ENCODE measurements at places on chromosomes 16 and 17.

- no peak for DNase-seq
These were observed 8.1 kb downstream of the DOC2B start for GRCh38 chr17:173166-173911.

DNA sequence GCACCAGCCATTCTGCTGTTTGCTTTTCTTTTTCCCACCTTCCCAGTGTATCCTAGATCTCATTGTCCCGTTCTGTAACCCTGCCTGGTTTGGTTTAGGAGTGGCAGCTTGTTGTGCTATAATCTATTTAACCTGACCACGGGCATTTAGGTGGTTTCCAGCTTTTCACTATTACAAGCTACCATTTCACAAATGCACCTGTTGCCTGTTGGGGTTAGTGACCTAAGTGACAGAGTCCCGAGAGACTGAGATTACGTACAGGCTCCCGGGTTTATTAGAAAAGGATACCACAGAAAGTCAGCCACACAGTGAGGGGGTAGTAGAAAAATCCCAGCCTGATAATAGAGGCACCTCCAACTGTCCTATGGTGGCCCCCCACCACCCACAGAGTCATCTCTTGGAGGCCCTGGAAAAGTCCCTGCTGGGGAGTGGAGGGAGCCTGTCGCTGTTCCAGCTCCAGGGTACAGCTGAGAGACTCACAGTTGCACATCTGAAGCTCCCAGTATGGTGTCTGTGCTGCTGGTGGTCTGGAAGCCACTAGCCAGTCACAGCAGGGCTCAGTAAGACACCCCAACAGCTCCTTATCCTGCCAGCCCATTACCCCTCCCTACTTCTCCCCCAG is 21.2 kb downstream of the CLEC16A start:
- no peak for DNase-seq

GRCh38 chr16:17306745-17307144 is 164.0 kb downstream of the XYLT1 start:
- DNase-seq = no peak

DNA sequence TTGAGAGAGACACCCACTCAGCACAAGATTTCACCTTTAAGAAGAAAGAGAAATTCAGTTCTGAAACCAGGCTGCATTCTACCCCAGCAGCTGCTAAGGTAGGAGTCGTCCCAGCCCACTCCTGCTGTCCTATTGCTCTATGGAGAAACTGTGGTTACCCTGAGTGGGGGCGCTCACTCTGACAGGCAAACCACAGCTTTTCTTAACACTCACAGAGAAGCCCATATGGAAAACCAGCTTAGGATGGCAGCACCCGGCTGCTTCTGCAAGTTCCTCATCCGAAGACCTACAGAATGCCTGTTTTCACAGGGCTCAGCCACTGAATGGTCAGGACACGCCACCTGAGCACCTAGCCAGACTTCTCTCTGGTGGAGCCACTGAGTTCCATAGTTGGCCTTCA is 7.5 kb downstream of the ATP5PD start:
- DNase-seq = no peak

DNA sequence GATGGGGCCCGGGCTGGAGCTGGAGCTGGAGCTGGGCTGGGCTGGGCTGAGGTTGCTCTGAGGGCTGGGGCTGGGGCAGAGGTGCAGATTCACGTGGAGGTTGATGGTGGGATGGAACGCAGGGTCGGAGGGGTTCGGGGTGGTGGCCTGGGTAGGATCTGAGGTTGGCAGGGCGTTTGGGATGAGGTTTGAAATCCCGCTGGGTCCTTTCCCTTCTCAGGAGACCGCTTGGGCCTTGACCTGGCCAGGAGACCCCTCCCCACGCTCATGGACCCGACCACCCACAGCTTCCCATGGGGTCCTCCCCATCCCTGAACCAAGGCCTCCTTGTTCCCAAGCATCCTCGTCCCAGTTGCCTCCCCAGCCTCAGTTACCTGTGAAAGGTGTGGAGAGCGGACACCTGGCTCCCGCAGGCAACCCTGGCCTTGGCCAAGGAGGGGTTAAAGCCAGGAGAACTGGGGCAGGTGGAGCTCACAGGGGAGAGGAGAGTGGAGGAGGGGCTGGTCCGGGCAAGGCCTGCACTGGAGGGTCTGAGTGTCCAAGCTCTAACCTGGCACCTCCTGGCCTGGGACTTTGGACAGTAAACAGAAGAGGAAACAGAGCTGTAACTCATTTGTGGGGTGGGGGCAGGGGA is at the start of gene ASGR2:
Gene ASGR2, minus strand, starts transcription at position 582 of the 634 bp plus-strand sequence. CDS start 582 bp downstream, outside the sequence.
- no peak for DNase-seq

GRCh38 chr16:456891-457483 is 31.5 kb downstream of the RAB11FIP3 start:
- no peak for DNase-seq

DNA sequence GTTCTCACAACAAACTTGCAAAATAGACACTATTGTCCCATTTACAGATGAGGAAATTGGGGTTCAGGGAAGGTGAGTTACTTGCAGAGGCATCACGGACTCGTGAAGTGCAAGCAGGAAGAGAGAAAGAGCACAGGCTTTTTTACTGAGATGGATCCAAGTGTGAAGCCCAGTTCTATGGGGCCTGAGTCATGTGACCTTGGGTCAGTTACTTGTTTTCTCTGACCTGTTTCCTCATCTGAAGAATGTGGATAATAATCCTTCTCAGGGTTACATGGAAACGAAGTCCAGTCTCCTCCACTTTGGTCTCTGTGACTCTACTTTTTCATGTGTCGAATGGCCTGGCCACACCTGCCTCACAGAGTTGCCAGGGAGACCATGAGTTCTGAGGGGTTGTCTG is 134.4 kb downstream of the SPACA3 start:
- no peak for DNase-seq

DNA sequence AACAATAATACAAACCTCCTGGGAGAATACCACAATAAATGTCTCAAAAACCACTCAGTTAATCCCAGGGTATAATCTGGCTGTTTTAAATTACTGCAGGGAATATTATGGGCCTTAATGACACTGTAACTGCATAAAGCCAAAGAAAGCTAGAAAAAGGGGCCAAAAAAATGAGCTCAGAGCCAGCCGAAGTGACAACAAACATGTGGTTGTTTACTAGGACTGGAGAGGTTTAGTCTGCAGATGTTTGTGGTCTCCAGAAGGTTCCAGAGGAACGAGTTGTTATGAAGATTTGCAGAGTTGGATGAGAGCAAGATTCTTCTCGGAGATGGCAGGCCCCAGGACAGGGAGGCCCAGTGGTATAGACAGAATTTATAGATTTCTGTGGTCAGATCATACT is 97.1 kb upstream of the AKTIP start:
- DNase-seq = peak; percentile 64

DNA sequence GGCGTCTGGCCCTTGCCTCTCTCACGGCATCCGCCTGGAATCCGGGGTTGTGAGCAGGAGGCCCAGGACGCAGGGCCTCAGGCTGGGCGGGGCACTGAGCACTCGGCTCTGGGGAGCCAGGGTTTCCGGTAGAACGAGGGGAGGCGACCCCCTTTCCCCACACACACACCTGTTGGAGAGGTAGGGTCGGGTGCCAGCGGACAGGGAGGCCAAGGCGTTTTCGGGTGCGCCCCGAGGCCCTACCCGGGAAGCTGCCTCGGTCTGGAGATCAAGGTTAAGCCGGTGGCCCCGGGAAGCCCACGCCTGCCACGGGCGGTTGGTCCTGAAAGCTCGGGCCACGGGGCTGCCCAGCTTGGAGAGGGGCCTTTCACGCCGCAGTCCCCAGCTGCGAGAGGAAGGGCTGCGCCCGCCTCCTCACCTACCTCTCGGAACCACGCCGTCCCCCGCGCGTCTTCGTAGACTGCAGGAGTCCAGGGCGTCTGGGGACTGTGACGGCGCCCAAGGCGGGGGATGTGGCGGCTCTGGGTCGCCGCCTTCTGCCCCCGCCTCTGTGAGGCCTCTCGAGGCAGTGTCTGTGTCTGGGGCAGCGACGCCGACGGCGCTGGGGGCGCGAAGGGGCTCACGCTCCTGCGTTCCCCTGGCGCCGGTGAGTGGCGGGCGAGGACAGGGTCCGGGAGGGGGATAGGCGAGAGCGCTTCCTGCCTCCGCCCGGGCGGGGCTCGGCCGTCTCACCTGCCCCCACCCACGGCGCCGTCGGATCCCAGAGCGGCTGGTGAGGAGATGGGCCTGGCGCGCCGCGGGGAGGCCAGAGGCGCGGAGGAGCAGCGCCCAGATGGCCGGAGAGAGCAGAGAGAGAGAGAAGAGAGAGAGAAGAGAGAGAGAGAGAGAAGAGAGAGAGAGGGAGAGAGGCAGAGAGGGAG is 20.3 kb upstream of the HOXB9 start:
- DNase-seq = no peak

DNA sequence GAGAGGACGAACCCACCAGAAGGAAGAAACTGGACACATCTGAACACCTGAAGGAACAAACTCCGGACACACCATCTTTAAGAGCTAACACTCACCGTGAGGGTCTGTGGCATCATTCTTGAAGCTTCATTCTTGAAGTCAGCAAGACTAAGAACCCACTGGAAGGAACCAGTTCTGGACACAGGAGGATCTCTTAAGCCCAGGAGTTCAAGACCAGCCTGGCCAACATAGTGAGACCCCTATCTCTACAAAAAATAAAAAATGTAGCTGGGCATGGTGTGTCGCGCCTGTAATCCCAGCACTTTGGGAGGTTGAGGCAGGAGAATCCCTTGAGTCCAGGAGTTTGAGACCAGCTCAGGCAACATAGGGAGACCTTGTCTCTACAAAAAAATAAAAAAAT is 20.5 kb upstream of the WIPF2 start:
- no peak for DNase-seq

GRCh38 chr16:75385507-75386152 is 47.7 kb downstream of the CFDP1 start:
- peak; percentile 69 for DNase-seq

DNA sequence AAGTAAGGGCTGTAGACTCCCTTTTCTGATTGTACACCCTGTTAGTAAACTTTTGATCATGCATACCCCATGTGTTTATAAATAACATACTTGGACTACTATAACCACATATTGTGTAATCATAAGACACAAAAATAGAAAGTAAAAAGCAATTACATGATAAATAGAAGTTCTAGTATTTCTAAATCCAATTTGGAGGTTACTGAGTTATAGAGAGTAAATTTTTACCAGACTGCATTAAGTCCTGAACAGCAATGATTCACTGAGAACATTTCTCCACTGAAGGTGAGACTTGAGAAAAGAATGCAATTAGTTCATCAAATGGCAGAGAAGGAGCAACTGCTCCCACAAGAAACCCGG is 7.7 kb upstream of the TBKBP1 start:
- peak; percentile 19 for DNase-seq

- no peak for DNase-seq
These were observed 210.2 kb downstream of the MSI2 start for GRCh38 chr17:57466521-57466920.

GRCh38 chr17:73639932-73640331 is 4.3 kb downstream of the SDK2 start:
- no peak for DNase-seq

DNA sequence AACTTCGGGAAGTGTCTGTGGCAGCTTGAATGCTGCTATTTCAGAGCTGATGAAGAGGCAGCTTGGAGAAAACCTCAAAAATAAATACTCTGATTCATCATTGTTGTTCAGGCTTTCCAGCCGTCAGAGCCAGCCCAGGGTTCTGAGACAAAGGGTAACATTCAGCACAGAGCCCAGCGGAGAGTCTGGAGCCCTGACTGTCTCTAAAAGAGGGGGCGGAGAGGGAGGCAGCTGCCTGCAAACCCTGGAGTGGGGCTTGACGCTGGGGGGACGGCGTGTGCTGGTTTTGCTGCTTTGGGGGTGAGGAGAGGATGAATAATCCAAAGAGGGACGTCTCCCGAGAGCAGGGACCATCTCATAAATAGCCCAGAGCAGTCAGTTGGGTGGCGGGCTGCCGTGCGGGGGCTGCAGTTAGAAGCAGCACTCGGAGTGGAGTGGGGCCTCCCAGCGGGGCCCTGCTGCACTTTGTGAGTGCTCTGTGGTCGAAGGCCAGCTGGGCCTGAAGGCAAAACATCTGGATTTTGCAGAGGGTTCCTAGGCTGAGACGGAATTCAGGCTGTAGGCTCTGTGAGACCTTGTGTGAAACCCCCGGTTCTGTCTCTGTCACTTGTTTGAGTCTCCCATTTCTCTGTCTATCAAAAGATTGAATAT is 237.8 kb downstream of the PRKCA start:
- DNase-seq = no peak

- no peak for DNase-seq
These were observed 46.1 kb upstream of the DNAJA2 start for GRCh38 chr16:47019568-47019967.

DNA sequence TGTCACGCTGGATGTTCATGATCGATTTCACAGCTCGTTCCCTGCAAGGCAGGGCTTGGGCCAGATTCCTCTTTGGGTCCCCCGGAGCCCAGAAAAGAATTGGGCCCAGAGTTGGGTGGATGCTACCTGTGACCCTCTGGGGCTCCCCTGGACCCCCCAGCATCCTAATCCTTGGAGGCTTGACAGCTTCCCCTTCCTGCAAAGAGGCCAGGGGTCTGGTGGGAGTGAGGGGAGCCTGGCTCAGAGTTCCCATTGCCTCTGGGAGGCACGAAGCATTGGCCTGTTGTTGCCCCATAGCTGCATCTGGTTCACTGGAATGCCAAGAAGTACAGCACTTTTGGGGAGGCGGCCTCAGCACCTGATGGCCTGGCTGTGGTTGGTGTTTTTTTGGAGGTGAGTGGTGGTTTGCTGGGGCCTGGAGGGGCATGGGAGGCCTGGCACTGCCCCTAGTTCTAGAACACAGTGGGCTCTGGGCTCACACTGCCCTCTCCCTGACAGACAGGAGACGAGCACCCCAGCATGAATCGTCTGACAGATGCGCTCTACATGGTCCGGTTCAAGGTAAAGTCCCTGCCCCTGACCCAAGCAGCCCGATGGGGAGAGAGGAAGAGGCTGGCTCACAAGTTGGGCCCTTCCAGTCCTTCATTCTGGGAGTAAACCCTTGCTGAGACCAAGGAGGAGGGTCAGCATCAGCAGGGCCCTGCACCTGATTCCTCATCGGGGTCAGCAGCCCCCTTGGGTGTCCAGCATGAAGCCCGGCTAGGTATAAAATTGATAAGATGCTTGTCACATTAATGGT is 7.2 kb downstream of the CA7 start:
- DNase-seq = no peak

- DNase-seq = no peak
These were observed 38.1 kb downstream of the SLC6A4 start for GRCh38 chr17:30197416-30197815.

DNA sequence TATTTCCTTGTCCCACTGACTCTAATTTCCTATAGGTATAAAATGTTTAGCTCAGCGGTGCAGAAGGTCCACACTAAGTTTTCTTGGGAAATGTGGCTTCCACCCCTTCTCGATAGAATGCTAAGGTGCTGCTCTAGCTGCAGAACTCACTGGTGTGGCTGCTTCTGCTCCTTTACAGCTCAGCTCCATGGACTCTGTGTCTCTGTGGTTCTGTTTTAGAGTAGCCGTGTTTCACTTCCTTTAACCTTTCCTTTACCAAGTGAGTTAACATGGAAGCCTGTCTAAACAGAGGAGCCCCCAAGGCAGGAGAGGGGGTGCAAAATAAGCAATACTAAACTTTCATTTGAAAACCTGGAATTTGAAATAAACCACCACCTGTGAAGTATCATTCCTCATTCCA is 65.3 kb downstream of the SPECC1 start:
- DNase-seq = no peak
